ENCODE measurements at places on chromosomes 13 and 19.
A peak's percentile ranks its signal among the peaks of the same experiment; 100 is the strongest.

GRCh38 chr13:24680258-24680920, at the start of gene ATP12A:
Gene ATP12A, plus strand, starts transcription at chr13:24680408. Its CDS starts 336 bp downstream, at chr13:24680744.
- DNase-seq = no peak

GRCh38 chr19:45468159-45468651, 409 bp downstream of the FOSB start:
- DNase-seq = no peak

DNA sequence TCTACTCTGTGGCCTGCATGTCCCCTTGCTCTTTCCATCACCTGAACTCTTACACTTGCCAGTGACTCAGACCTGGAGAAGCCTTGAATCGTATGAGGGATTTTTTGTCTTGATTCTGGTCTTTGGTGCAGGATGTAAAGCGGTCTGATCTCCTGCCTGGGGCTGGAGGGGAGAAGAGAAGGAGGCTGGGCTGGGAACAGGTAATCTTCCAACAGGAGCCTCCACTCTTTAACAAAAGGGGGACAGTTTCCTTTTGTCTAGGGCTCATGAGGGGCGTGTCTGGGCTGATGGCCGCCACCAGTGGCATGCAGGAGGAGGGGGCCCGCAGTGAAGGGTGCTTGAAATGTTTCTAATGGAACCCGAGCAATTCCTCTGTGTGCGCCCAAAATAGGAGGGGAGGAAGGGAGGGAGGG, 24.7 kb downstream of the NFIX start:
- DNase-seq = no peak

DNA sequence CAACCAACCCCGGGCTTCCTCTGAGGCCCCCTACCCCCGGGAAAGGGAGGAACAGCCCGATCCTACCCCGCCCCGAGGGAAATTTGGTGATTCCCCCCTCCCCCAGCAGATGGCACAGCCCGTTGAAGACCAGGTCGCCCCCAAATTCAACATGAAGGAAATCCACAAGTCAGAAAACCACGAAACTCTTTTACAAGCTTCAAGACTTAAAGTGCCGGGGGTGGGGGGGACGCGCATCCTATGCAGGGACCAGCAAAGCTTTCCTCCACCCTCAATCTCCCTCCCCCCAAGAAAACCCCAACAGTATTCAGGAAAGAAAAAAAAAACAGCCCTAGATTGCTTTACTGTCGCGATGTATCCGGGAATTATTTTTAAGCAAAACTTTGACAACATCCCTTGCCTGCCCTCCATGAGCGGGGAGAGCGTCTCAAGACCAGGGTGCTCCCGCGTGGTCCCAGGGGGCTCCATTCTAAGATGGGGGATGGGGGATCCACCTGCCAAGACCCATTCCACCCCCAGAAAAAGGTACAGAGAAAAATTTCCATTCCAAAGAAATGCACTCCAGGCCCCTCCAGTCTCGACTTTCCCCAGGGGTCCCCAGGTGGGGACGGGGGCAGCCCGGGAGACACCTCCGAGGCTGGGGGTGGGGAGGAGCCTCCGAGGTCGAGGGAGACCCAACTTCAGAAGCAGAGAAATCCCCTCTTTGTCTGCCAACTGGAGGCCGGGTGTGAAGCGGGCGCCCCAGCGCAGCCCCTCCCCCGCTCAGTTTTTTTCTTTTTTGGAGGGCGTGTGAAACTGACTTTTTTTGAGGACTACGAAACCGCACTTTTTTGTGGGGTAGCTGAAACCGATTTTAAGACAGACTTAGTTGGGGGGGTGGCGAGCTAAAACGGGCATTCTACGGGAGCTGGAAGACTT, 1.5 kb downstream of the TCF3 start:
- no peak for DNase-seq

- DNase-seq = no peak
Observed at GRCh38 chr19:3098515-3099346, 4.6 kb downstream of the GNA11 start.

- peak; percentile 86 for DNase-seq
Observed at GRCh38 chr19:49676136-49676783, 811 bp upstream of the PRMT1 start.

DNA sequence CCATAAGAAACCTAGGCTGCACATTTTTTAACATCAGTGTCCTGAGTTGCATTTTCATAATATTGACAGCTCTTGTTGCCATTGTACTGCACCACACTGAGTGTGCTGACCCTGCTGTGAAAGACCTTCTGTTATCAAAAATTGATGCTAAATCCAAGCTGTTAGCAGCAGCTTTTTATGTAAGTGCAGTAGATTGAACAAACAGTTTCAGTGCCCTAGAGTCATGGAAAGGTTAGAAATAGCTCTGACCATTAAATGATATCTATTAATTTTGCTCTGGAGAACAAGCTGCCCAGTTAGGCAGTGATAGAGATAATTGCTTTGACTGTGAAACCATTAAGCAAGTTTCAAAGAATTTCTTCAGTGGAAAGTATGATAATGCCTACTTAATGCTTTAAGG, 1289.2 kb upstream of the PCDH20 start:
- DNase-seq = no peak

- no peak for DNase-seq
Observed at GRCh38 chr19:19661675-19662251, 1.7 kb downstream of the ATP13A1 start.

DNA sequence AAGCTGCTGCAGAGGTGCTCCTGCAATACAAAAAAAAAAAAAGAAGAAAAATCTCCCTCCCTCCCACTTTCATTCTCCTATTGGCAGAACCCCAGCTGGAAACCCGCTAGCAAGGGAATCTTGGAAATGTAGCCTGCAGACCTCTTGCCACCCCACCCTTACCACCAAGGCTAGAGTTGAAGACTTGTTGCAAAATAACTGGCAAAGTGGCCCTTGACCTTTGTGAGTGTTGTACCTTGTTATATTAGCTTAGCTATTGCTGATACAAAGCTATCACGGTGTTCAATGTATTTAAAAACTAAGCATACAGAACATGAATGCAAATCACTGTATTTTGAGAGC, 57.5 kb upstream of the KCTD4 start:
- no peak for DNase-seq

GRCh38 chr13:28376604-28377003, 118.3 kb downstream of the FLT1 start:
- DNase-seq = no peak

- DNase-seq = no peak
Observed at GRCh38 chr13:110340812-110341444, 33.8 kb downstream of the COL4A2 start.

- no peak for DNase-seq
Observed at GRCh38 chr19:5149508-5149907, 180.6 kb downstream of the KDM4B start.

GRCh38 chr13:67292886-67293285, 62.8 kb upstream of the PCDH9 start:
- no peak for DNase-seq

GRCh38 chr13:39062004-39062403, 23.7 kb downstream of the NHLRC3 start:
- no peak for DNase-seq

DNA sequence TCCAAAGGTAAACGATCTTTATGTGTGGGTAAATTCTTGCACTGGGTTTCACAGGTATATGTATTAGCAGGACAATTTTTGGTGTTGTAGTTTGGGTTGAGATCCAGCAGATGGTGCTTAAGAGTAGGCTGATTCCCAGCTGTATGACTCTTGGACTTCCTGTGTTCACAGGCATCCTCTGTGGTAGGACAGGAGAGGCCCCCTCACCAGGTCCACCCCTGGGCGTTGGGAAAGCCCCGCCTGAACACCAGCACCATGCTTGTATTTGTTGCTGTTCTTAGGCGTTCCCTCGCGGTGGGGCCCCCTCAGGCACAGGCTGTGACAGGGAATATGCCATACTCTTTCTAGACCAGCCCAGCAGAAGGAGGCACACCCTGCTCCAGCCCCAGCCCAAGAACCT, 49.5 kb upstream of the PCDH17 start:
- DNase-seq = no peak

DNA sequence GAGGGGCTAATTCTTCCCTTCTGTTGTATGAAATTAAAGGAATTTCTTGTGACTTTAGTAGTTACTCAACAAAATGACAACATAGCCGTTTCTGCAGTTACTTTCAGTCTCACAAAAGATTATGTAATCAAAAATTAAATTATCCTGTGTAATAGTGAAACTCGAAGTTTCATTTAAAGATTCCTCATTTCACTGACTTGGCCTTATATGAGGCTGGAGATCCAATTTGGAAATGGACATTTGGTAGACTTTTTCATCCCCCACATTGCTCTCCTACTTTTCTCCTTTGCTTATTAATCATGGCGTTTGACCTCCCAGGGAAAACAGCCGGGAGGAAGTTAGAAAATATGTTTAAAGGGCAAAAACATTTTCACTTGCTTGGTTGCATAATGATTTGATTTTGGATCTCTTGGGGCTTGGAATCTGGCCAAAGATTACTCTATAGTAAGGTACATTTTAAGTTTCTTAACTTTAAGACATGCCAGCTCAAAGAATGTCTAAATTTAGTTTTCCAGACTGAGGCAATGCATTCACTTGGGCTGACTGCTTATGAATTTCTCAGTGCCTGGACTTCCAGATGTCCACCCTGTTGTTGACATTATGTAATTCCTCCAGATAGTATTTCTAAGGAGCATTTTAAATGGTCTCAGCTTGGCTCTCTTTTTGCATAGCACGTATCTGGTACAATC, 1364.9 kb upstream of the MIR17HG start:
- no peak for DNase-seq

DNA sequence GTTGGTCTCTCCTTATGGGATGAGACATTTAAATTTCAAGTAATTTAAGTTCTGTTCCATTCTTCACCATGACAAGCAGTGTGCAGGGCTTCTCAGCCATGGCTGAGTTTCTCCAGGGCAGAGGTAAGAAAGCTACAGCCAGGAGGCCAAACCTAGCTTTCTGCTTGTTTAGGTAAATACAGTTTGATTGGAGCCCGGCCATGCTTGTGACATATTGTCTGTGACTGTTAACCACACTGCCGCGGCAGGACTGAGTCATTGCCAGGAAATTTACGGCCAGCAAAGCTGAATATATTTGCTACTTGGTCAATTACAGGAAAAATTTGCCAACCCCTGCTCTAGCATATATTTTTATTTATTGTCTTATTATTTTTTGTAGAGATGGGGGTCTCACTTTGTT, 10.7 kb downstream of the NLRP8 start:
- DNase-seq = no peak

DNA sequence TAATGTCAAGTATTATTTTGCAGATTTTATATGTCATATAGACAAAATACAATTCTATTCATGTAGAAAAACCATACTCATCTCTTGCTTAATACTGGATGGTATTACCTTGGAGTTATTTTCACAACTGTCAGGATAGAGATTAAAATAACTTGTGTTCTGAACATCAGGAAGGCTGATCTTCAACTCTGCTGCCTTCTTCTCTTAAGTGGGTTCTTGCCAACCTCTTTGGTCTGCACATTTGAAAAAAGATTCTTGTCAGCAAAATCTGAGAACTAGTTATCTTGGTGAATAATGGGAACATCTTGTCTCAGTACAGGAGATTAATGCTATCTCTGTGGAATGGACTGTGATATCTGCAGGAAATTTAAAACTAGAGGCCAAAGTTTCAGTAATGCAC, 95.2 kb upstream of the FAM216B start:
- no peak for DNase-seq

DNA sequence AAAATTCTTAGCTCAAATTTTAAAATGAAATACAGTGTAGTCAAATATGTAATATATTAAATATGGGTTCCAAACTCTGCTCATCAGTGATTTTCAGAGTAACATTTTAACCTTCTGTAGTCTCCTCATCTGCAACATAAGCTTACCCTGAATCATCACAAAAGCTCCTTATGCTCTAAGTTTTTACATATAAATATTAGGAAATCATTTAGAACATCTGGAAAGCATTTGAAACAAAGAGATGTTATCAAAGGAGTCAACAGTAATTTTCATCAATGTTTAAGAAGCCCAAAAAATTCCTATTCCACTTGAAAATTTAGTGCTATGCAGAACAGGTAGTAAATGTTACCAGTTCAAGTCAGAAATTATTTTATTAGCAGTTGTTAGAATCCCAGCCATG, 224.7 kb downstream of the DCT start:
- no peak for DNase-seq

GRCh38 chr13:101490406-101491015, 38.0 kb downstream of the ITGBL1 start:
- DNase-seq = no peak

DNA sequence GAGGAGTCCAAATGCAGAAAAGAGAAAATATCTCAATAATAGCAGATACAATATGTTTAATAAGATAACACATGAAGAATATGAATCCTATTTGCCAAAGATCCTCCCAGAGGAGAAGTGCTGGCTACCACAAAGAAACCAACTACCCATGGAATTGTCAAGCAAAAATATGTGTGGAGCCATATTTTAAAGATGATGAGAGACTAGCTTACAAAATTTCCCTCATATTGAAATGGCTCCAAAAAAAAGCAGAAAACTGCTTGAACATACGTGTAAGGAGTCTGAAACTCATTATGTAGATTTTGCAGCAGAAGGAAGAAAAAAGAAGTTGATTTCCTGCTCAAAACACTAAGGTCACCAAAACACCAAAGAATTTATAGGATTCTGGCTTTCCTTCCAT, 94.2 kb downstream of the USP12 start:
- DNase-seq = no peak

DNA sequence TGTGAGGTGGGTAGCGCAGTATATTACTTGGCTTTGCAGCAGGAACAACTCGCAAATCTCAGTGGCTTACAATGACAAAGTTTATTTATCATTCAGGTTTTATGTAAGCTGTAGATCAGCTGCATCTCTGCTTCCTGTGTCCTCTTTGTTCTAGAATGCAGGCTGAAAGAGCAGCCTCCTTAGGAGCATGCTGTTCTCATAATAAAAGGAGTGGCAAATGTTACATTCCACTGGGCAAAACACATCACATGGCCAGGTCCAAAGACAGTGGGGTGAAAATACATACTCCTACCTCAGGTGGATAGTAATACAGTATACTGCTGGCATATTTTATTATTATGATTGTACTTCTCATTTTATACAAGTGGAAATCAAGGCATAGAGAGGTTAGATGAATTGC, 1.2 kb upstream of the CSNK1A1L start:
- no peak for DNase-seq

- no peak for DNase-seq
Observed at GRCh38 chr13:99496184-99497142, 4.8 kb upstream of the TM9SF2 start.

DNA sequence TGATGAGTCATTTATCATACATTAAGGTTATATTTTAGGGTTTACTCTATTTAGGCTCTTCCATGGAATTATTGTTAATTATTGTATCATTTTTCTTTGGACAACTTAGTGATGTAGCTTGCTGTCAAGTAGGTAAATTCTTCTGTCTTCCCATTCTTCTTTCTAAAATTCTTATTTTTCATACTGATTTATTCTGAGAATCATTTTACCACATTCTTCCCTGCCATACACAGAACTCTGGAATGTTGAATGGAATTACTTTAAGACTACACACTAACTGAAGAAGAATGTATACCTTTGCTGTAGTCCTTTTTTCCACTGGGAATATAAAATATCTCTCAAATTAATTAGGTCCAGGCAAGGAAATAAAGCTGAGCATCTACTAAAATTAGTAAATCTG, 24.5 kb upstream of the SLC7A1 start:
- DNase-seq = no peak

GRCh38 chr13:75959861-75960481, 323.8 kb downstream of the LMO7 start:
- DNase-seq = peak; percentile 33

GRCh38 chr13:103772576-103772975, 706.4 kb upstream of the SLC10A2 start:
- DNase-seq = peak; percentile 5

- DNase-seq = no peak
Observed at GRCh38 chr13:25867038-25867437, 184.8 kb downstream of the SHISA2 start.
